ENCODE measurements at places on chromosomes 7 and 10. TPM values are rescaled to one million over a fixed set of nuclear protein-coding genes. Genes with fewer than 3 reads are reported as not detected.

The FRMPD2 gene
- 4.2 TPM for total RNA-seq

The PNPLA8 gene
- total RNA-seq: 50.9 TPM

The DLX5 gene
- total RNA-seq: 3.4 TPM

The CPXM2 gene
- total RNA-seq: 0.49 TPM

The ADAM12 gene
- 6.1 TPM for total RNA-seq

The HOXA1 gene
- total RNA-seq: not detected

The LLCFC1 gene
- total RNA-seq: not detected

The PRPS1L1 gene
- not detected for total RNA-seq

The NEUROD6 gene
- total RNA-seq: 325 TPM

The TEX47 gene
- not detected for total RNA-seq

The TET1 gene
- total RNA-seq: 28.0 TPM
